Germinal center (tissue), 1 donor: ENCODE measurements at places on chromosomes 1 and 21.

DNA sequence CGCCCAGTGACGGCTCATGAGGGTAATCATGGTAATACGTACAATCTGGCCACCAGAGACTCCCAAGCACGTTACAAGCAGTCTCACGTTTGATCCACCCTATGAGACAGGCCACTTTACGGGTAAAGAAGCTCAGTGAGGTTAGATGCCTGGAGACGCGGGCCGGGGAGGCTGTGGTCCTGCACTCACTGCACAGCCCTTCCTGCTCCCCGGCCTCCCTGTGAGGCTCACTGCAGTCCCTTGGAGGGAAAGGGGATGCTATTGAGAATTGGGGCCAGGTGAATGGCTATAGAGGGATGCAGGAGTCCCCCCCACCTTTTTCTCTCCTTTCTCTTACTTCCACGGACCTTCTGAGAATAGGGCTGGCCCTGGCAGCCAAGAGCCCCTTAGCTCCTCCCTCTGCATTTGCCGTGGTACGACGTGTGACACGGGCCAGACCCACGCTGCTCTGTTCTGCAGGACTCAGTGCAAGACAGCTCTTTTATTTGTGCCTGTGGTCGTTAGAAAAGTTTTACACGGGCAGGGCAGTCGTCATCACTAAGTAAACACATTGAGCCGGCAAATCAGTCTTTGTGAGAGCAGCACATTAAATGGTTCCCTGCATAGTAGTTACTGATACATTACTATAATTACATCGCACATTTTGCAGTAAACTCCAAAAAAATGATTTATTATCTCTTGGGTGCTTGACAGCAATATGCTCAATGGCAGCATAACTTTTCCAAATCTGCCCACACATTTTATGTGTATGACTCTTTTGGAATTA is 18.8 kb downstream of the KIF26B start:
- DNase-seq: no peak

DNA sequence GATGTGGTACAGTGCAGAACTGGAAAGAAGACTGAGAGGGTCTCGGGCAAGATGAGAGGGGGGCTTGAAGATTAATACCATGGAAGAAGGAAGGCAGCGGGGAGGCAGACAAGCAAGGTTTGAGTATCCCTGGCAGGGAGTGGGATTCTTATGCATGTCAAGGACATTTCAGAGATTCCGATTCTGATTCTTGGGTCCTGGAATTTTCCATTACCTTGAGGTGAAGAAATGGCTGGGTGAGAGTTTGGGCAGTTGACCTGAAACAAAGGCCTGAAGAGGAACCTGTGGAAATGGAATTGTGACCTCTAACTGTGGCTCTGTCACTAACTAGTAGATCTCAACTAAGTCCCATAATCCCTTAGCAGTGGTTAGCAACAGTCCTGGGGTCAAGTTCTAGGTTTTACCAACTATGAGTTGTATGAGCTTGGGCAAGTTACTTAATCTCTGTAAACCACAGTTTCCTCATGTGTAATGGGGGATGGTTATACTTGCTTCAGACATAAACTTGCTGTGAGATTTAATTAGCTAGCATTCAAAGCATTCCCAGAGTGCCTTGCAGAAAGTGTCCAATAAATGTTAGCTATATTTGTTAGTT is 8.6 kb upstream of the ACTN2 start:
- DNase-seq: no peak

GRCh38 chr1:225990705-225991464 is 8.3 kb downstream of the SDE2 start:
- DNase-seq: no peak

DNA sequence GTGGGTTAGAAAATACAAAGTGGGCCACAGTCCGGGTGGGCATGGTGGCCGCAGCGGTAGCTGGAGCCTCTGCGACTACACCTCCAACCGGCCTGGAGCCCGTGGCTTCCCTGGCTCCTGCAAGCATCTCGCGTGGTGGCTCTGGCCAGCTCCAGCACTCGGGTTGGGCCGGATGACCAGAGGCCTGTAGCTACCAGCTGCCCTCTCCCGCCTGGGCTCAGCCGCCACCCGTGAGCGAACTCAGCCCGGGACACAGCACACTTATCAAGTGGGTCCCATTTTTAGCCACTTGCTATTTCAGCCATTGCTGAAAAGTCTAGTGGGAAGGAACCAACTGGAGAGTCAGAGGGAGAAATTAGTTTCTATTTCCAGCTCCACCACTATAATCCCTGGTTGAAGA is 107.7 kb upstream of the CACYBP start:
- DNase-seq: no peak

DNA sequence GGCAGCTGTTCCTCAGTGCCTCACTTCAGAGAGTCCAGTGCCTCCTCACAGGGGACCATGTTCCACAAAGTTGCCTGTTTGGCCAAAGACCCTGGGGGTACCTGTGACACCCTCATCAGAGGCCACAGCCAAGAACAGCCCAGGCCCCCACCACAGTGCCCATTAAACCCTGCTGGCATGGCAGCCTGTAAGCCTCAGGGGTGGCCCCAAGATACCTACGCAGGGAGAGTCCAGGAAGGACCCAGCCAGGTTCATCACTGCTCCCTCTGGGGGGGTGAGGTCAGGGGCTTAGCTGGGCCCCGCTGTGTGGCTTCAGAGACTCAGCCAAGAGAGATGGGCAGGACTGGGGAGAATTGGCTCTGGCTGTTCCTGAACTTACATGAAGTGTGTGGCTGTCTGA is 19.1 kb upstream of the PRDM16 start:
- no peak for DNase-seq

- DNase-seq: no peak
Observed at GRCh38 chr1:21182181-21182731, 5.6 kb upstream of the EIF4G3 start.

- no peak for DNase-seq
Observed at GRCh38 chr1:213466541-213466940, 415.5 kb downstream of the RPS6KC1 start.

GRCh38 chr1:99496067-99496466 is 149.8 kb upstream of the PALMD start:
- no peak for DNase-seq

DNA sequence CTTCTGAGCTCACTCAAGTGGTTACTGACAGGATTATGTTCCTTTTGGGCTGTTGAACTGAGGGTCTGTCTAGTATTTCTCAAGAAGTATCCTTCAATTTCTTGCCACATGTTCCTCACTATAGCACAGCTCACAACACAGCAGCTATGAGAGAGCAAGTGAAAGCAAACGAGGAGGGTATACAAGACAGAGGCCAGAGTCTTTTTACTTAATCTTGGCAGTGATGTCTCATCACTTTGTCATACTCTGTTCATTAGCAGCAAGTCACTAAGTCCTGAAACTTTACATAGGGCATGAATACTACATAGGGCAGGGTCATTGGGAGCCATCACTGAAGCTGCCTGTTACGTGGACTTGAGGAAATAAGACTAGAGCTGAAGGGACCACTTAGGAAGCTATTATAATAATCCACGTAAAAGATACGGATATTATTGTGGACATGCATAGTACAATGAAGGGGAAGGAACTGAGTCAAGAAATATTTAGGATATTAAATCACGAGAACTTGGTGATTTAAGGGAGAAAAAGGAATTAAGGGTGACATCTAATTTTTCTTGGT is 63.7 kb downstream of the SLC30A7 start:
- no peak for DNase-seq

GRCh38 chr1:244273845-244274619 is 177.7 kb downstream of the ADSS2 start:
- no peak for DNase-seq

DNA sequence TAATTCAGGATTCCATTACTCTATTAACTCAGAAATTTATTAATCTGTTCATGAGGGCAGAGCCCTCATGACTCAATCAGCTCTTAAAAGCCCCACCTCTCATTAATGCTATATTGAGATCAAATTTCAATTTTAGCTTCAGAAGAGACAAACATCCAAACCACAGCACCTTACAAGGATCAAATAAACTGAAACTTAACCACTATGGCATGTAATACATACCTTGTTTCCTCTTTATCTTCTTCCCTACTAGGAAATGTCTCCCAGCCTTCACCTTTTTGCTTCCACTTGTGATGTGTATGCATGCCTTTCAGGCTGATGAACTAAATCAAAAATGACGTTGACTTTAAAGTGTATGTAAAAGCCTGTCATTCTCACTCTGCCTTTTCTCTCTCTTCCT is 2121.3 kb downstream of the NCAM2 start:
- DNase-seq: no peak

- peak; percentile 53 for DNase-seq
Observed at GRCh38 chr1:27868932-27869718, 3.2 kb upstream of the THEMIS2 start.
